ENCODE measurements at places on chromosomes 4 and X. TPM values are rescaled to one million over a fixed set of nuclear protein-coding genes. Genes with fewer than 3 reads are reported as not detected.
A peak's percentile ranks its signal among the peaks of the same experiment; 100 is the strongest.

DNA sequence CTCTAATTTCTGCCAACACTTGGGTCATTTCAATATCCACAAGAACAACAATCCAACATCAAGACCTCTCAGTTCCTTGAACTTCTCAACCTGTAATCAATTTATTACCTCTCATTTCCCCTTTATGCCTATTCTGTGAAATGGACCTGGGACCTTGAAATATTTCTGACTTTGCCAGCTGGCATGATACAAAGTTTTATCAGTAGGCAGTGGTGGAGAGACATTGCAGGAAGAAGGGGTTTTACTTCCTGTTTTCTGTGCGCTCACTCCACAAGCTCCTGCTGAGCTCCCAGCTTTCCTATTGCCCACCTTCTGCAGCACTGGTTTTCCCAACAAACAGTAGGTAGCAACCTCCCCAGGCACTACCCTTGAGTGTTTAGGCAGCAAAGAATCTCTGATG is 3.5 kb upstream of the ARHGEF6 start:
- no peak for DNase-seq

DNA sequence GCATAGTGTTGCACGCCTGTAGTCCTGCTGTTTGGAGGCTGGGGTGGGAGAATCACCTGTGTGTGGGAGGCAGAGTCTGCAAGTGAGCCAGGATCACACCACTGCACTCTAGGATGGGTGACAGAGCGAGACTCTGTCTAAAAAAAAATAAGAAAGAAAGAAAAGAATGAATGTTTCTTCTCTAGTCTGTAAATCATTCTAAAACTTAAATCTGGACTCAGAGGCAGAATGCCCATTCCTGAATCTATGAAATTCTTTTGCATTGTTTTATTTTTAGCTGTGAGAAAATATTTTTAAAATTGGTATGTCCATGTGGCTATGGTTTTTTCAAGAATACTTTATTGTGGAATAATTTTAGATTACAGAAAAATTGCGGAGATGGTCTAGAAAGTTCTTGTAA is 49.3 kb downstream of the RAPGEF2 start:
- DNase-seq: no peak

DNA sequence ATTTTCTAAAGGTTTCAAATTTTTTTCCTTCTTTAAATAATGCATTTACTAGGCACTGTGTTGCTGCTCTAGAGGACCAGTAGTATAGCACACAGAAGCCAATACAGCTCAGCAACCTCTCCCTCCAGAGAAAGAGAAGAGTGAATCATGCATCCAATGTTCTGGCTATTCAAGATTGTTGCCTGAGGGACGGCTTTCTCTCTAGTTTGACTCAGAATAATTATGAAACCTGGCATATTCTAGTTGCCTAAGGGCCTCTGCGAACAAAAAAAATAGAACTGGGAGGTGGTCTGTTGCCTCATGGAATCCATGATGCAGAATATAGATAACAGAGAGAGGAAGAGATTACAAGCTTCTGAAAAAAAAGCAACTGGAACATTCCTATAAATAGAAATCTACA is 1233.3 kb upstream of the PABPC4L start:
- DNase-seq: no peak

DNA sequence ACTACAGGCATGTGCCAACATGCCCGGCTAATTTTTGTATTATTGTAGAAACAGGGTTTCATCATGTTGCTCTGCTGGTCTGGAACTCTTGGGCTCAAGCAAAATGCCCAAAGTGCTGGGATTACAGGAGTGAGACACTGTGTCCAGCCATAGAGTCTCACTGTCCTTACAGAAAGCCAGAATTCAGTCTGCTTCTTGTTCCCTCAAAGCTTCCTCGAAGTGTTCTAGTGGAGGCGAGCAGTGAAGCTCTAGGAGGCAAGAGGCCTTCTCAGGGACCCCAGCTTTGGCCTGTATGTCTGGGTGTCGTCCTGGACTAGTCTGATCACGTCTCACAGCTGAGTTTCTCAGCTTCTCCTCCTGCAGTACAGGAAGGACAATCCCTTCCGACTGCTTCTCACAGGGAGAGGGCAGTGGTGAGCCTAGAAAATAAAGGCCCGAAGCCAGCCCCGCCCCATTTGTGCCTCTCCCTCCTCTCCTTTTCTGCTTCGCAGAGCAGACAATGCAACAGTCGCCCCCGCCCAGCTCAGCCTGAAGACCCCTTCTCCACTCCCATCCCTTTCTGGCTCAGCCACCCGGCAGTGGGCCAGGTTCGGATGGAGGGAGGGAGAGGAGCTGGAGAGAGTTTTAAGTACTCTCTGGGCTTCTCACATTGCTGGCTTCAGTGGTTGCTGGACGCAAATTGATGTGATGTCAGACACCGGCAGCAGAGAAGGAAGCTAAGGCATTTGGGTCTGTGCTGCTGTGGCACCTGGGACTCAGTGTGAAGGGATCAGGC is 11.1 kb upstream of the FAM3A start:
- peak; percentile 78 for DNase-seq

DNA sequence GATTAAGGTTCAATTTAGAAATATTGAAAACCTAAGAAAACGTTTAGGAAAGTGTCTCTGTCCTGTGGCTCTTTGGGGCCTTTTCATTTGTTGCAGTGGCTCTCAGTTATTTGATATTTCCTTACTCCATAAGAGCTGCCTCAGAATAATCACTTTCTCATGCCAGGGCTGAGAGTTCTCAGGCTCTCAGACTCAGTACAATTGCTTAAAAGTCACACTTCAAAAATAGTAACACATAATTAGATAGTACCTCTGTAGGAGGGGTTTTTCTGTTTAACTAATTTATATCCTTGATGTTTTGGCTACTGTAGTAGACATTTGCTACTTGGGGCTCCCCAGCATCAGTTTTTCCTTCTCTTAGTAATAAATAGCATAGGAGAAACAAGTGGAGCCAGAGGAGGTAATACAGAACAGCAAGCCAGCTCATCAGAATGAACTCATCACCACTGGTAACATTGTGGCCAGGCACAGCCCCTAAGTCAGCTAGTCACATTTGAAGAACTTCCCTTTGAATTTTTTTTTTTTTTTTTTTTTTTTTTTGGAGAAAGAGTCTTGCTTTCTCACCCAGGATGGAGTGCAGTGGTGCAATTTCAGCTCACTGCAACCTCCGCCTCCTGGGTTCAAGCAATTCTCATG is 8.0 kb upstream of the HNRNPD start:
- DNase-seq: no peak

Gene COX7B2
- total RNA-seq: not detected

GRCh38 chr4:31160146-31160545 is 440.0 kb downstream of the PCDH7 start:
- DNase-seq: no peak

GRCh38 chr4:48896845-48897244 is 9.7 kb downstream of the OCIAD2 start:
- DNase-seq: no peak

Gene ATP5ME
- 914 TPM for total RNA-seq

Gene HTATSF1
- 63.6 TPM for total RNA-seq

DNA sequence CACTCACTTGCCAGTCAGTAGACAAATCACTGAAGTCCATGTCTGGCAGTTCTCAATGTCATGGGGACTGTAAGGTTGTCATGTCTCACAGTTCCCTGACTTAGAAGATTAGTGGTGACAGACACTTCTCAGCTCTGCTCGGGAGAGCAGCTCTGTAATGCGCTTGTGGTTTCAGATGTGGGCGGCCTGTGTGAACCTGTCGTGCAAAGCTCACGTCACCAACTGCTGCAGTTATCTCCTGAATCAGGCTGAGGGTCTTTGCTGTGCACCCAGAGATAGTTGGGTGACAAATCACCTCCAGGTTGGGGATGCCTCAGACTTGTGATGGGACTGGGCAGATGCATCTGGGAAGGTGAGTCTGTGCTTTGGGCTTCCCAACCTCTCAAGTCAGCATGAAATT is at the start of gene IL9R:
Gene IL9R, plus strand, starts transcription at position 261 of the 400 bp plus-strand sequence. Its CDS starts 64 bp downstream, at position 325.
- DNase-seq: no peak

Gene NALF2
- 26.1 TPM for total RNA-seq

Gene LONRF3
- total RNA-seq: 0.93 TPM

- DNase-seq: no peak
Measured at GRCh38 chr4:121219227-121219626, 55.1 kb upstream of the TNIP3 start.

DNA sequence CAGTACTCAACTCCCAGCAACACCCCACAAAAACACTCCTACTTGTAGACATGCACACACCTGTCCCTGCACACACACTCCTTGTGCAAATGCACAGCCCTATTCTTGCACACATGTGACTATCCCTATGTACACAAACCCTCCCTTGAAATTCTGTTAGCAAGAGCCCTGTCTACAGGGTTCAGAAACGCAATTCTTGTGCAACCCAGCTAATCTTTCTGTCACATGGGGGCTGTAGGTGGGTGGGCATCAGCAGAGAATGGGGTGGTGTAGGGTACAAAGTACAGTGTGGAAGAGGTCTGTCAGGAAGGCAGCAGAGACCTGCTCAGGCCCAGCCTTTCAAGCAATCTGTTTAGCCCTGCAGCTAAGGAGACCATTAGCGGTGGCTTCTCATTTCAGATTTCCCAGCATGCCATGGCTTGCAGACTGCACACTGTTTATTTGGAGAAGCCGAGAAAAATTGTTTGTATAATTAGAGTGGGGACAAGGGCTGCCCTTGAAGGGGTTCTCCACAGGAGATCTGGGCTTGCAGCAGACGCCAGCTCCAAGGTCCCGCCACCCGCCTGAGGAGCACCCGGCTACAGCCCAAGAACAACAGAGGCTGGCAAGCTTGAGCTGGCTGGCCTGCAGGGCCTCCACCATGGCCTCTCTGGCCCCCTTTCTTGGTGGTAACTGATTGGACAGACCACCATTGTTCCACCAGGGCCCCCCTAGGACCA is 144.0 kb upstream of the PJA1 start:
- no peak for DNase-seq

Gene MAGEC2
- not detected for total RNA-seq

- DNase-seq: no peak
Measured at GRCh38 chr4:65195666-65196065, 474.6 kb downstream of the EPHA5 start.

Gene IGSF1
- total RNA-seq: 2.4 TPM

DNA sequence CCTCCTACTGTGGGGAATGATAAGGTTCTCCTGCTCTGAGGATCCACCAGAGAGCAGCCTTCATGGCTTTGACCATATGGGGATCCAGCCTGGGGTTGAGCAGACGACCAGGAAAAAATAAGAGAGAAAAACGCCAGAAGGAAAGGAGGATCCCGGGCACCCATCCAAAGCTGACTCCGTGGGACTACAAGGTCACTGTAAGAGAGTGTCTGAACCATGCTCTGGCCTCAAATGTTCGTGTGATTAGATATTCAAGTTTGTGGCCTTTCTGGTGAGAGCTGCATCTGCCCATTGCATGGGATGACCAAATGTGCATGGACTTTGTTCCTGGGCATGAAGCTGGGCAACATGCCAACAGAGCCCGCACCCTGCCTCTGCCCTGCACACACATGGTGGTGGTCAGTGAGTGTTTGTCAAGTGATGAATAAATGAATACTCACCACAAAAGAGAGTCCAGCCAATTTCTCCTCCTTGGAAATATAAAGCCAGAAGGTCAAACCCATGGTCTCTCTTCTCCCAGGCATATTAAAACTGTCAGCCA is 346.0 kb upstream of the GATB start:
- no peak for DNase-seq

Gene PCDH19
- total RNA-seq: 0.38 TPM

- DNase-seq: no peak
Measured at GRCh38 chrX:86421771-86422170, 273.5 kb downstream of the DACH2 start.

DNA sequence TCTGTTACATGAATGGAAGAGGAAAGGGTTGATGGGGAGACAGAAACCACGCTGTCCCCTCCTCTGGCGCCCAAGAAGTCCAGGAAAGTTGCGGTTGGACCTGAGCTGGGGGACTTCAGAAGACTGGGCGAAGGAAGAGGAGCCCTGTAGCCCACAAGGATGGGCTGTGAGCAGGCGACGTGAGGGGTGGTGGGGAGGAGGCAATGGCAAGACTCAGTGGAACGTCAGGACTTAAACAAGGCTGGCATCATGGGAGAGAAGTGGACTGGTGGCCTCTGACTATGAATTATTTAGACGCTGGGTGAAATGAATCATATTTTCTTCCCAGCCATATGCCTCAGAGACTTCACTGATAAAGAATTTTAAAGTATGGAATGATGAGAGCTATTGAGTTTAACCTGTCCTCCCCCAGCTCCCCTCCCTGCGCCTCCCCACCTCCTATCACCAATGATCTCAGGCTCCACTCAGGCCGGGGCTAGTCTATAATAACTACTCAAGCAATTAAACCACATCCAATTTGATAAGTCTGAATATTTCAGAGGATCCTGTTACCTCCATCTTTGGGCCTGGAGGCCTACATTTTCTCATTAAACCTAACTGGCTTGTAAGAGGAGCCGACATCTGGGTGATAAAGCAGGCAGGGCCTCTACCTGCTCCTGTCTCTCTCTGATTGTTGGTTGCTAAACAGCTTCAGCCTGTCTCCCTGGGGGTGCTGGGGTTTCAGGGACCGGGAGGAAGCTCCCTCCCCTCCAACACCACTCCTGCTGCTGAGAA is 63.6 kb downstream of the SMIM20 start:
- DNase-seq: no peak

Gene TCEAL6
- total RNA-seq: not detected

DNA sequence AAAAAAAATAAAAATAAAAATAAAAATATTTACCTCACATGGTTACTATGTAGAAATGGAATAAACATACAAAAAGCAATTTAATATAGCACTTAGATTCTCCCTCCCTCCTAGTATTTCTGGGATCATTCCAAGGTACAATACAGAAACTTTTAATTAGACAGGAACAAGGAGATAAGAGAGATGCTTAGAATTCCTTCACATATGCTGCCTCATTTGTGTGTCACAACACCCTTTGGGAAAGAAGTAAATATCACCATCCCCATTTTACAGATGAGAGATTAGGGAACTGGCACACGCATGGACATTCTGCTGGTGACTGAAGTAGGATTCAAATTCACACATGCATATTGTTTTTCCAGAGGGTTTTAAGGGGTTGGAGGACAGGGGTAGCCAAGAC is 164.2 kb downstream of the APBB2 start:
- no peak for DNase-seq

DNA sequence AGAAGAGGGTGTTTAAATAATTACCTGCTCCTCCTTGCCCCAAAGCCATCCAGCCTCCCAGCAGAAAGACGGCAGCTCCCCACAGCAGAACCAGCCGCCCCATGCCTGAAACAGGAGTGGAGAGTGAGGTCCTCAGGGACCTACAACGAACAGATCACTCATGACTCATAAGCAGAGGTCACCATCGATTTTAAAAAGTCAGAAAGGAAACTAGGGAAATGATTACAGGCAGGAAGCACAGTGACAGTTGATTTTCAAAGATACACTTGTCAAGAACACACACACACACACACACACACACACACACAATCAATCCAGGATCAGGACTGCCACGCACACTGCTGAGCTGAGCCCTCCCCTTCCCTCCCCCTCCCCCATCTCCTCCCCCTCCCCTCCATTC is at the start of gene CRLF2:
Gene CRLF2, minus strand, starts transcription at position 118 of the 400 bp plus-strand sequence. Its CDS starts 15 bp downstream, at position 103.
- DNase-seq: no peak

- DNase-seq: no peak
Measured at GRCh38 chr4:34372815-34373214, 1871.5 kb downstream of the ARAP2 start.

Gene GABRB1
- total RNA-seq: 4.0 TPM

- DNase-seq: no peak
Measured at GRCh38 chrX:140034916-140035315, 69.6 kb upstream of the CXorf66 start.

All from left ventricle myocardium inferior (tissue), 1 donor.